ENCODE measurements at places on chromosomes 16 and 17.
A peak's percentile ranks its signal among the peaks of the same experiment; 100 is the strongest.

- H3K27me3 ChIP-seq: no peaks in the 10 kb centered on the region
- peaks cover 12% of the 10 kb centered on the region for H3K36me3 ChIP-seq
- no peak for DNase-seq
- H3K27ac ChIP-seq: no peak overlapping the region
These were observed 13.2 kb downstream of the DGKE start for GRCh38 chr17:56847106-56847505.

GRCh38 chr17:7842380-7843256, 8.6 kb downstream of the KDM6B start:
- DNase-seq: peak; percentile 74
- H3K27me3 ChIP-seq: no peaks in the 10 kb centered on the region
- peak overlapping the region; percentile 94 for H3K4me3 ChIP-seq
- peaks cover 21% of the 10 kb centered on the region for H3K4me1 ChIP-seq
- H3K36me3 ChIP-seq: no peaks in the 10 kb centered on the region

GRCh38 chr17:10041287-10041612, 136.2 kb upstream of the RCVRN start:
- DNase-seq: no peak
- no peaks in the 10 kb centered on the region for H3K36me3 ChIP-seq
- no peaks in the 10 kb centered on the region for H3K27me3 ChIP-seq
- no peaks in the 10 kb centered on the region for H3K4me1 ChIP-seq

GRCh38 chr16:46688101-46688653, 801 bp downstream of the VPS35 start:
- H3K27me3 ChIP-seq: no peaks in the 10 kb centered on the region
- no peak for DNase-seq
- peak overlapping the region; percentile 88 for H3K4me3 ChIP-seq
- H3K4me1 ChIP-seq: peaks cover 25% of the 10 kb centered on the region
- peaks cover 3% of the 10 kb centered on the region for H3K36me3 ChIP-seq
- peak overlapping the region; percentile 51 for H3K27ac ChIP-seq

DNA sequence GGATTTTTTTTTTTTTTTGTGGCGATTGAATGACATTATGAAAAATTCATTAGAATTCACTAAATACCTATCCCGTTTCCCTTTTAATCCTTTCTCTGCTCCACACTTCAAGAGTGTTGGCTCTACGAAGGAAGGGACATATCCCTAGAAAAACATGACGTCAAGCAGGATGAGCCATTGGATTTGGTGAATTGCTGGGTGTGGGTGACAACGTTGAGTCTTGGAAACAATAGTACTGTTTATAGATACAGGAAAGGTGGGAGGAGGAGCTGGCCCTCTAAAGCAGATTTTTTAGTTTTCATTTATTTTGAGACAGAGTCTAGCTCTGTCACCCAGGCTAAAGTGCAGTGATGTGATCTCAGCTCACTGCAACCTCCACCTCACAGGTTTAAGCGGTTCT, 167.6 kb upstream of the FAM20A start:
- peaks cover 13% of the 10 kb centered on the region for H3K27me3 ChIP-seq
- no peaks in the 10 kb centered on the region for H3K36me3 ChIP-seq
- no peak overlapping the region for H3K27ac ChIP-seq
- DNase-seq: no peak
- peaks cover 7% of the 10 kb centered on the region for H3K4me1 ChIP-seq

DNA sequence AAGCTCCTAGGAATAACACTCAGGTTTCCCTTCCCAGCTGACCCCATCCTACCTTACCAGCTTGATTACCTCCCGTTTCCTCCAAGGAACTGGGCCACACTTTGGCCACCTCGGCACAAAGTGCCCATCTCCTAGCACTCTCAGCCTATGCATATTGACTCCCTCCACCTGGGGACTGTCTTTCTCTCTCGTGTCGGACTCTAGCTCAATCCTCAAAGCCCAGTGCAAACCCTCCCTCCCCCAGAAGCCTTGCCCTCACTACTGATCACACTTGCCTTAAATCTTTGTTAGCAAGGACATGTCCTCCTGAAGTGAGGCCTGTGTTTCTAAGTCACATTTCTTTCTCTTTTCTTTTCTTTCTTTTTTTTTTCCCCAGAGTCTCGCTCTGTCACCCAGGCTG, 2.6 kb upstream of the RAB26 start:
- peaks cover 13% of the 10 kb centered on the region for H3K4me1 ChIP-seq
- 0 out of 2 replicates have a peak, but pooled peaks cover 9% of the 10 kb centered on the region for H3K27me3 ChIP-seq
- no peak overlapping the region for H3K4me3 ChIP-seq
- no peak for DNase-seq
- H3K27ac ChIP-seq: no peak overlapping the region
- H3K36me3 ChIP-seq: no peaks in the 10 kb centered on the region

All from MM.1S (cell line).